ENCODE measurements at places on chromosomes 7 and 10.
A peak's percentile ranks its signal among the peaks of the same experiment; 100 is the strongest.

DNA sequence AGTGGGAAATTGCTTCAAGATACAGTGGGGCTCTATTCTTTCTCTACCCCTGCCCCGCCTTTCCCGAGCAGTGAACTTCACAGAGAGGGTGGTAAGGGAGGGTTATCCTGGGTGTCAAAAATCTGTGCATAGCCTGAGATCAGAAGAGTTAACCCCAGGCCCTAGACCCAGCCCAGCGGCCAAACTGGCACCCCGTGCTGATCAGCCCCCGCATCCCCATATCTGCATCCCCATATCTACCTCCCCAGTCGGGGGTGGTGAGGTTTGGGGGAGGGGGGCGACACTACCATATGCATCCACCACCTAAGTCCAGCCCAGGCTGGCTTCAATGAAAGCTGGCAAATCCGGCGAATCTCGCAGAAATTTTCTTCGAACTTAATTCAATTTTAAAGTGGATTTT lies 7.0 kb upstream of the DLX6 start:
- DNase-seq: no peak

DNA sequence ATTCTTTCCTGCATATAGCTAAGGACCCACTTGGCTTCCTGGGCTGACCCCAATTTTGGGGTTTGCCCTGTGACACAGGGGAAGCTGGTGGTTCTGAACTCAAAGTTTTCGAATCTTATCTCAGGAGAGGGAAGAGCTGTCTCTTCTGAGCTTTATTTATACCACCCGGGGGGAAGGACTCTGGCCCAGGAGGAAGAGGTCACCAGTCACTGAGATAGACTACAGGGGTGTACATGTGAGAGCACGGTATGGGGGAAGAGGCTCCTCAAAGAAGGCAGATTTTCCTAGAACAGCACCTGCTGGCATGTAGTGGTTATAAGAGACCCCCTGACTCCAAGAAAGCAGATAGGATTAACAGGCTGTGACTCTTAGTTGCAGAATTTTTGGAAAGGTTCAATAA lies 101.8 kb upstream of the ELMO1 start:
- no peak for DNase-seq

DNA sequence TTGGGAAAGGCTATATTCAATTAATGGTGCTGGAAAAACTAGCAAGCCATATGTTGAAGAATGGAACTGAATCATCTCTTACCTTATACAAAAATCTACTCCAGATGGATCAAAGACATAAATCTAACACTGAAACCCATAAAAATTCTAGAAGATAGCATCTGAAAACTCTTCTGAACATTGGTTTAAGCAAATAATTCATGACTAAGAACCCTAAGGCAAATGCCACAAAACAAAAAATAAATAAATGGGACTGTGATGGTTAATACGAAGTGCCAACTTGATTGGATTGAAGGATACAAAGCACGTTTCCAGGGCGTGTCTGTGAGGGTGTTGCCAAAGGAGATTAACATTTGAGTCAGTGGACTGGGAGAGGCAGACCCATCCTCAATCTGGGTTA lies 1130.0 kb downstream of the DNAJB9 start:
- DNase-seq: no peak

DNA sequence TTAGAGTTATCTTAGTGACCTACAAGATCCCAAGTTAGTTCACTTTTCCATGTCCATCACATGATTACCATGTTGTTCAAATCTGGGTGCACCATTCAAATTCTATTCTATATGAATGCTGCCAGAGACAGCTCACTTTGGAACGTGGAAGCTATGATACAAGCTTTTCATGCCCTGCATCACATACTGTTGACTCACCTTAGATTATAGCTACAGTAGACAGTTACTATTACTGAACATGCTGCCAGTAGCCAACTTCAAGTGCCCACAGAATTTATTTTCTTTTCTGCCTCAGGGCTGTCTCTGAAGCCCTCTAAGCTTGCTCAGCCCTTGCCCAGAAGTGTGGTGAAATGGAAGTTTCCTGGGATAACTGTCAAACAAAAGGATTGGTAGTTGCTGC lies 231.1 kb downstream of the GPR158 start:
- no peak for DNase-seq

DNA sequence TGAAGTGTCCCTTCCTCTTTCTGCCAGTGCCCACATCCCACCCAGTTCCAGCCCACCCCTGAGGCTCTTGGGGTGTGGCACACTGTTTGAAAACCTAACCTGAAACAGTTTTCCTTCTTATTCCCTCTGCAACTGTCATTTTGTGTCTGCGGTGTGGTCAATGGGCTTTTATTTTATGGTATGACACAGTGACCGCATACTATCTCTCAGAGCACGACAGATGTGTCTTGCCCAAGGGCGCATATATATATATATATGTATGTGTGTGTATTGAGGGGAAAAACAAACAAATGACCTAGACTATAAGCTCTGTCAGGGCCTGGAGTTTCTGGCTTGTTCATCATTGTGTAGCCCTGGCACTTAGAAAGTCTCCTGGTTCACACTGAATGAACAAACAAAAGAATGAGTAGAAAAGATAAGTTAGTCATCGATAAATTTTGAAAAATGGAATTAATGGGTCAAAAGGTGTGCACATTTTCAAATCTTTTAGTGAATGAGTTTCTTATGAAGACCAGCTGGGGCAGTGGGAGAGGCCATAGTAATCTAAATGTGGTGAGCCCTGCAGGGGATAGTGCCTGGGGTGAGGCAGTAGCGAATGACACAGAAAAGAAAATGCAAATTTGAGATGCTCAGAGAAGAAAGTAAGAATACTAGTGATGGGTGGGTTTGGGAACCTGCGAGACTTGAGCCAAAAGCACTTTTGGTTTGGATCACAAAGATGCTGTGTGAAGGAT lies 198.4 kb downstream of the SNX10 start:
- DNase-seq: no peak

GRCh38 chr7:4436361-4436895 lies 245.7 kb upstream of the FOXK1 start:
- DNase-seq: no peak

- DNase-seq: no peak
Measured at GRCh38 chr7:134419875-134420274, 39.0 kb downstream of the AKR1B1 start.

DNA sequence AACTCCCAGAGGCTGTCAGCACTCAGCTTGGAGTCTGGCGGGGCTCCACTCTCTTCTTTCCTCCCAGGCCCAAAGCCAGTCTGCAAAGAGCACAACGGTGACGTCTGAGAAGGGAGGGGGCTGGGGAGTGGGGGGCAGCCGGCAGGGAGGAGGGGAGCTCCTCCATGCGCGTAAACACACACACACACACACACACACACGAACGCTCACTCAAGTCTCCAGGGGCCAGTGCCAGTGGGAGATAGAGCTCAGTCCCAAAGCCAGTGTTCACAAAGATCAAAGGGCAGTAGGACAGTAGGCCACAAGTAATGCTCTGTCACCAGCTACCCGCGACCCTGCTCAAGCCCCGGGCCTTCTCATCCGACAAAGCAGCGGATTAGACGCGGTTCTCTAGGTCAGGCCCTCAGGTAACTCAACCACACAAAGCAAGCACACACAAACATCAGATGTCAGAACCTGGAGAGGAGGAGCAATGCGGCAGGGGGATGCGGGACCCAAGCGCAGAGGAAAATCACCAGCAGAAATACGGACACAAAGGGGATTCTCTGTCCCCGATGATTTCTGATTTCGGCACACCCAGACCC lies 19.9 kb downstream of the TCAF1 start:
- DNase-seq: no peak

- no peak for DNase-seq
Measured at GRCh38 chr10:44392420-44392819, 7.5 kb upstream of the CXCL12 start.

DNA sequence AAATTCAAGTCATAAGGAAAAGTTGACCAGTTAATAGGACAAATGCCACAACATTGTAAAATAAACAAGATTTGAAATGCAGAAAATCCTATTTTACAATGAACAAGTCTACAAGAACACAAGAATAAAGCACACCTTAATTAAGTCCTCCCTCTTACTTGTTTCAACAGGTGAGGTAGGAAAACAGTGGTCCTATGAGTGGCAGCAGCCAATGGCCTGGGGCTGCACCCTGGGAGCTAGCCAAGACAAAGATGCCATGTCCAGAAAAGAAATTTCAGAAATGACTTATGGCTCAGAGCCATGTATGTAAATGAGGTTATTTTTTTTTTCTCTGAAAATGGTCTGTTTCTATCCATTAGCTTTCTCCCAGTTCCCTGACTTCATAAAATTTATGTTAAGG lies 14.3 kb downstream of the KLLN start:
- no peak for DNase-seq

DNA sequence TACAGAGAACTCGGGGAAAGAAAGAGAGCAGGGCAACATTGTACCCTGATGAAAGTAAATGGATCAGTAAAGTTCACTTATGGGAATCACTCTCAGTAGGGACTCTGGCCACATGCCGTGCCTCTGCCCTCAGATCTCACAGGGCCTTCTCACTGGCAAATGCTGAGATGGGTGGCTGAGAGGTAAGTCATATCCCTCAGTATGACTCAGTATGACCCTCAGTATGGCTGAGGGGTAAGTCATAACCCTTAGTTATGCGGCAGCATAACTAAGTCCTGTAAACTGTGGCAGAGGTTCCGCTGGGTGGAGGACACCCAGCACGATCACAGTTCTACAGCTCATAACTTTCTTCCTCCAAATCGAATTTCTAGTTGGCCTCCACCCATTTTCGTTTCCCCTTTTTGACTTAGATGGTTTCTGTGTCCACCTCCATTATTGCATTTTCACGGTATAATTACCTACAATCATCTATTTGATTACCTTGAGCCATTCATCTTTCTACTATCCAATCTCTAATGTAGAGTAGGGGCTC lies 26.5 kb upstream of the WNT16 start:
- no peak for DNase-seq

GRCh38 chr10:43735907-43736306 lies 87.2 kb upstream of the ZNF32 start:
- DNase-seq: no peak

DNA sequence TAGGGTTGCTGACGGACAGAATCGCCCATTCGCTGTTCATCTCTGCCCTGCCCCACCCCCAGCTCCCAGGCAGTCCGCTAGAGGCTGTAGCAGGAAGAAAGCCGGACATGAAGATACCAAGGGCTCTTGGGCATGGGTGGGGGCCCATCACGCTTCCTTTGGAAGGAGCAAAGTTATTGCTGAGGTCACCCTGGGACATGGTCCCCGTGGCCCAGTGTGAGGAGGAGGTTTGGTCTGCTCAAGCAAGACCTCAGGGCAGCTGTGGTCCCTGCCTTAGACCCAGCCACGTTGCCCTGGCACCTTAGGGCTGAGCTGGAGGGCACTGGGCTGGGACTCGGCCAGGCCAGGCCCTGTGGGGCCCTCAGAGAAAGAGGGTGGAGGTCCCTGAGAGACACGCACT lies 132.1 kb upstream of the NPS start:
- no peak for DNase-seq

GRCh38 chr10:15857107-15857575 lies 3.2 kb downstream of the MINDY3 start:
- DNase-seq: no peak

GRCh38 chr10:3668966-3669330 lies 116.1 kb downstream of the KLF6 start:
- DNase-seq: peak; percentile 73

- no peak for DNase-seq
Measured at GRCh38 chr10:83991986-83992753, 147.1 kb upstream of the GHITM start.

DNA sequence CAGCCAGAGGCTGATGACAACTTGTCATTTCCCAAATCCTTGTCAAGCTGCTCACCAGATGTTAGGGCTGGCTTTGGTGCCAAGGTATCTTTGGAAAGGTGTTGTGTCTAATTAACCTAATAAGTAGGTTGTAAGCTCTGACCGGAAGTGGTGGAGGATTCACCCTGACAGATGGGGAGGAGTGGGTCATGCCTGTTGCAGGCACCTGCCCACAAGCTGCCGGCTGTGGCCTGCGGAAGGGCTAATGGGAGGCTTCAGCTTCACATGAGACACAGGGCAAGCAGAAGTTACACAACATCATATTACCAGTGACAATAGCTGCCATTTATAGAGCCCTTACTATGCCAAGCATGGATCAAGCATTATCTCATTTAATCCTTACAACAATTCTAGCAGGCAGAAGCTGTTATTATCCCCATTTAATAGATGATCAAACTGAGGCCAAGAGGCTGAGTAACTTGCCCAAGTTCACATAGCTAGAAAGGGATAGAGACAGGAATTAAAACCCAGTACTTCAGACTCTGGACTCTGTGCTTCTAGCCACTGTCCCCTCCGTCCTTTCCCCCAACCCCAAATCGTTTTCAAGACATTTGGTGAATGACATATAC lies 63.1 kb upstream of the DUSP5 start:
- no peak for DNase-seq

GRCh38 chr7:147711447-147711846 lies 879.1 kb upstream of the C7orf33 start:
- DNase-seq: no peak

DNA sequence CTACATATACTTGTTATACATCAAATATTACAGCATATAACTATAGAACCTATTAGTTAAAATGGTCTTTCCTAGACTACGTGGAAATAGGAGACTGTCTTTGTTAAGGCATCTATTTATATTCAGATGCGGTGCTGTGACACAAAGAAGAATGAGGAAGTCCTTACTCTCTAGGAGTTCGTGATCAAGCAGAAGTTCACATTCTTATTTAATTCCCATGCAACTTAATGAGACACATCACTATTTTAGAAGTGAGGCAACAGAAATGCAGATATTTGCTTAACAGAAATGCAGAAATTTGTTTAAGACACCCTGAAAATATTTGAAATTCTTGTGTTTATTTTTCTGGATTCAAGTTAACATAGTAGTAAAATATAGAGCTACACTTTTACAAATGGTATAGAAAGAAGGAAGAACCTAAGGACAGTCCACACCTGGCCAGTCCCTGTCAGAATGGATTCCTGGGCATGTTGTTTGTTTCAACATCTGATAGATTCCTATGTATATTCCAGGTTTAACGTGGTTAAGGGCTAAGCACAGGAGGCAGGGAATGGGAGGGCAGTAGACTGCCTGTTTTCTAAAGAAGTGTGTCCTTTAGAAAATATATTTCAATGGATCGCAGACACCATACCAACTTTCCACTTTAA lies 70.6 kb upstream of the NXPH1 start:
- no peak for DNase-seq

GRCh38 chr10:84581976-84582375 lies 253.6 kb downstream of the CCSER2 start:
- DNase-seq: no peak

DNA sequence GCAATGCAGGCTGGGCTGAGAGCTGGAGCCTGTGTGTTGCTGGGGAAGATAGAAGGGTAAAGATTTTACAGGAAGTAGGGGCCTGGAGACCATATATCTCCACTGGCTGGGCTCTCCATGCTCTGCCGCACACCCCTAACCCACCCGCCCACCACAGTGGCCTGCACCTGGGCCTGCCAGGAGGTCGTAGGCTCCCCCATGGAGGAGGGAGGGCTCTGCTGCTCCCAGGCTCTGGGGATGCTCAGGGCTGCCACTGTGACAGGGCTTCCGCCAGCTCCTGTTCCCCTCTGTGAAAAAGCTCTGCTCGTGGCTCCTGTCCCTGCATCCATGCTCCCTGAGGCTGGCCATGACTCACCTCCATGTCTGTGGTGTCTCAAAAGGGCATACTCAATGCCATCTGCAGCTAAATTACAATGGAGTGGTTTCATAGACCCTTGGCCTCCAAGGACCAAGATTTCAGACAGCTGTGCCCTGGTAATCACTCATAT lies 106.0 kb downstream of the CXCL12 start:
- DNase-seq: no peak
